Fibroblast of mammary gland (primary cell): ENCODE measurements at places on chromosomes 5 and 9.

DNA sequence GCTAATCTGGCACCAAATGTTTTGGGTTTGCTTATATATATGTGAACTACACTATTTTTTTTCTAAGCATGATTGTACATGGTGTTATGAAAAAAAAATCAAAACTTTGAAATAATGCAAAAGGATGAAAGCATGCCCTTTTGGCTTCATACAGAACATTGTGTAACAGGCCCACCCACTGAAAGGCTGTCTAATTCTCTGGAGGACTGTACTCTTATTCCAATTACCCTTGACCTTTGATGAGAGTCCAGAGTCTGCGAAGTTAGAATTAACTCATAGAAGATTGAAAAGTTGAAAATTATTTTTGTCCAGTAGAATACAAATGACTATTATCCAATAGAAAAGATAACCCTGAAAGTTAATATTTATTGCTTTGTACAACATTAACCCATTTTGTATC, 117.4 kb downstream of the ADAMTS12 start:
- DNase-seq, result peak; percentile 79

GRCh38 chr5:34011536-34011935, 3.7 kb upstream of the AMACR start:
- DNase-seq, result peak; percentile 82

DNA sequence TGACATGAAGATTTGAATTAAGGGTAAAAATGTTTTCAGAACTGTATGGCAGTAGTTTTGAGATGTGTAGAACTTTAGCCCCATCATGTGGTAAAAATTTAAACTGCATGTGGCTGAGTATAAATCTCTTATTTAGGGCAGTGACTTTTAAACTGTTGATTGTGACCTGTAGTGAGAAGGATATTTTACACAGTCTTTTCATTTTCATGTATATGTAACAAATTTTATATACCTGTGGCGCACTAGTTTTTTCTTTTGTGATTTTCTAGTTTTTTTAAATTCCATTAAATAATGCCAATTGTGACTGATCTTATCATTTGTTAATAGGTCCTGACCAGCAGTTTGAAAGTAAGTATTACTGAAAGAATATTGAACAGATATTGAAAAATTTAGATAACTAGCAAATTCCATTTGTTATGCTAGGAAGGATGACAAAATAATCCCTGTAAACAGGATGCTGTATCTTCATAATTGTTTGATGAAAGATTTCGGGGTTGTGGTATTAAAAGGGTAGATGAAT, 47.2 kb downstream of the GPBP1 start:
- DNase-seq, result peak; percentile 69

GRCh38 chr5:90191352-90192045, 218.1 kb downstream of the CETN3 start:
- DNase-seq, result no peak

- DNase-seq, result peak; percentile 15
Measured at GRCh38 chr9:107948086-107948485, 458.5 kb upstream of the KLF4 start.

DNA sequence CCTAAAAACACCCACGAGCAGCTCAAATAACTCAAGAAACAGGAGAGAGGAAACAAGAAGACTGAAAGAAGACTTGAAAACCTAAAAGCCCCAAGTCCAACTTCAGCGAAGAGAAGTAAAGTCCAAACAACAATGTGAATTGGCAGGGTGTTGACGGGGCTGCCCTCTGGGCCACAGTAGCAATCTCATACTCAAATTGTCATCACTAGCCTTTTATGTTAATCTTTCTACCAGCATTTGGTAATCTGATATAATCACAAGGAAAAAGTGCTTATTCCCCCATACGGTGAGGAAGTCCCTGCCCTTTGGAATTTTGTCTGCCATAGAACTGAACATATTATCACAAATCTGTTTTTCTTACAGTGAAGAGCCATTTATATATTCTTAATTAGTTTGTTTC, 51.5 kb upstream of the IFNE start:
- DNase-seq, result no peak

DNA sequence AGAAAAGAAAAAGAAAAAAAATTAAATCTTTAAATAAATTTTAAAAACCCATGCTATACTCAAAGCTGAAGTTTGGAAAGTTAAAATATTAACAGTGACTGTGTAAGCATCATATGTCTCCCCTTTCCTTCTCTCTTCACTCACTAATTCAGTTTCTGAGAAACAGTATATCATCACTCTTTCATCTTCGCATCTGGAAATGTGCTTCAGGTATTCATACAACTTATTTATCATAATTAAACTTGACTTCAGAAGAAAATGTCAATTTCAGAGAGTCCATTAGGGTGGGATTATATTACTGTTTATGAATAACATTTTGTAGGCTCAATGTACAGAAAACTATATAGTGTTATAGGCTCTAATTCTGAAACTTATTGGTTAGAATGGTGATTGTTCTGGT, 29.3 kb upstream of the TARS1 start:
- no peak for DNase-seq

- no peak for DNase-seq
Measured at GRCh38 chr9:135494791-135495559, 5.5 kb upstream of the MRPS2 start.

DNA sequence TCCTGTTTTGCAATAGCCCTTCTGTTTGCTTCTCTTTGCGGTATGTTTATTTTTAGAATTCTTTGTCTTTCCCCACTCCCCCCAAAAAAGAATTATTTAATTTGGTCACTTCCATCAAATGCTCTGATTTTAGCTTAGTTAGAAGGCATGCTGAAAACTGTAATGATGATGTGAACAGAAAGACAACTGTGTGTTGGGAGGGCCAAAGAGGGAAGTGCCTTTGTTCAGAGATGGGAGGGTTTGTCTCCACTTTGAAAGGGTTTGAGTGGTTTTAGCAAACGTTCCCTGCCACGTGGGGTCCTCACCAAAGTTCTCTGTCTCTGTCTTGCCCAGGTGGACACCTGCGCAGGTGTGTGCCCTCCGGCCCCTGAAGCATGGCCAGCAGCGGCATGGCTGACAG, 41.9 kb downstream of the SYK start:
- no peak for DNase-seq

DNA sequence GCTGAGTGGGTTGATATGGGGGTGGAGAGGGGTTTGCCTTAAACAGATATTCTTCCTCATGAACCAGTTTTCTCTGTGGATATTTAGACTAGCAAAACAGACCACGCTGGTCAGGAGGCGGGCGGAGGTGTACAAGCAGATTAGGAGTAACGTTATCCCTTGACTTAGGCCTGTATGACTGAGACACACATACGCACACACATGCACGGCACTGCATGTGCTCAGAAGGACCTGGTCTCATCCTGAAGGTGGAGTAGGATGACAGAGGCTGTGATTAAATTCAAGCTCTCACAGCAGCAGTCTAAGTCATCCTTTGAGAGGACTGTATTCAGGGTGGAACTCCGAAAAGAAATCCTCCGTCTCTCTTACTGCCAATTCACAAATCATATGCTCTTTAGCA, 209.7 kb downstream of the DIRAS2 start:
- no peak for DNase-seq

- DNase-seq, result no peak
Measured at GRCh38 chr5:52013523-52013922, 630.3 kb downstream of the ISL1 start.

DNA sequence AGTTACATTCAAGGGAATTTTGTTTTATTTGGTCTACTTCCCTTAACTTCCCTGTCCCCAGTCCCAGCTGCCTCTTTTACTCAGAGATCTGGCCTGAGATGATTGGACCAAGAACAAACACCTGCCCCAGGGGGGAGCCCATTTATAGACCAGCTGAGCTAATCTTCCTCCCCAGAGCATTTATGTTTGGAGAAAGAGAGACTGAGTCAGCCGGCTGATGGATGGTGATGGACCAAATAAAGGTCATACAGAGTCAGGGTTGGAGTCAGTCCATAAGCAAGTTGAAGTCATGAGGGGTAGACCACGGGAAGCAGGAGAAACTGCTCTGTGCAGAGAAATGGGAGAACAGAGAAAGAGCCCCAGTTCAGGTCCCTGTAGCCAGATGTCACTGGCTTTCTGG, 77.7 kb downstream of the TMEM174 start:
- peak; percentile 20 for DNase-seq

GRCh38 chr5:67451640-67452279, 255.2 kb upstream of the CD180 start:
- no peak for DNase-seq

DNA sequence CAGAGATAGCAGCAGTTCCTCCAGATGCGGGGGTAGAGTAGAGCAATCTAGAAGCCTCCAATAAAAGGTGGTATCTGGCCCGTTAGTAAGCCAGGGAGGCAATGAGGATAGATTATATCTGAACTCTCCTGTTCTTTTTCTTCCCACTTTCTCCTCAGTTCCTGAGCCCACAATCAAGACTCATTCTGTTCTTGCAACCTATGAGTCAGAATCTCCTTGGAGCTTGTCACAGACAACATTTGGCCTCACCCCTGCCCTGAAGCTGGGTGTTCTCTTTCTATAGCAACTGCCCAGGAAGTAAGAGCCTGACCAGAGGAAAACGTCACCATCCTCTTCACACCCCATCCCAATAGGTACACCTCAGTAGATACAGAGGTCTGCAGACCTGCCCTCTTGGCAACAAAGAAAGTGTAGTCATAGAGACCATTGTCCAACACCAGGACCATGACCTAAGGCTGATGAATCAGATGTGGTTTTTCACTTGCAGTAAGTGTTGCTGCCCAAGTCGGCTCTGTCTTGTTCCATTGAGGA, 76.3 kb upstream of the PCA3 start:
- DNase-seq, result peak; percentile 94

DNA sequence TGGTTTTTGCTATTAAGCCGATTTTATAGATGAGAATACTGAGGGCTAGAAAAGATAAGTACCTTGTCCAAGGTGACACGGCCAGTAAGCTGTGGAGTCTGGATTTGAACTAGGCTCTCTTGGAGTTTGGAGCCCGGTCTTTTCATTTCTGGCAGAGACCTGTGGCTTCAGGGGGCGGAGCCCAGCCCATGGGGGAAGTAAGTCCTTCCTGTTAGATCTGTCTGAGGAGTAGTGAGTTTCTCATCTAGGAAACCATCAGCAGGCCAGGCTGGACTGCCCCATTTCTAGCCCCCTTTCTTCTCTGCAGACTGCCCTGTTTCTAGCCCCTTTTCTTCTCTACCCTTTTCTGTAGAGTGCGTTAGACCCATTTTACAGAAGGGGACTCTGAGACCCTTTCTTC, 521 bp upstream of the PTGS1 start:
- no peak for DNase-seq

GRCh38 chr9:40927851-40928802, 200.4 kb downstream of the FOXD4L6 start:
- no peak for DNase-seq

- DNase-seq, result peak; percentile 56
Measured at GRCh38 chr5:16740811-16741392, 124.1 kb upstream of the RETREG1 start.

DNA sequence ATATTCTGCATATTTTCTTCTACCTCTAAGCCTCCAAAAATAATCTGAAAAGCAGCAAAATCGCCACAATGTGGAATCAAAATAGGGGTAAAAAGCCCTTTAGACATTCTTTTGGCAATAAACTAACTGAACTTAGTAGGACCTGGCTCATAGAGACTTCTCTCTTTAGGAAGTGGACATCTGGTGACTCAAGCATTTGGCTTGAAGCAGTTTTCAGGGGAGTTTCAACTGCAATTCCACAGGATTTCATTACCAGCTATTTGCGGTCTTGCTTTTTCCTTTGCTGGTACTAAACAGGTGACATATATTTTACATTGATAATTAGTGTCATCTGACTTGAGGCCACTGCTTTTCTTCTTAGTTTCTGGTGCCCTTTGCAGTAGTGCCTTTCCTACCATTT, 173.2 kb upstream of the FBN2 start:
- no peak for DNase-seq

DNA sequence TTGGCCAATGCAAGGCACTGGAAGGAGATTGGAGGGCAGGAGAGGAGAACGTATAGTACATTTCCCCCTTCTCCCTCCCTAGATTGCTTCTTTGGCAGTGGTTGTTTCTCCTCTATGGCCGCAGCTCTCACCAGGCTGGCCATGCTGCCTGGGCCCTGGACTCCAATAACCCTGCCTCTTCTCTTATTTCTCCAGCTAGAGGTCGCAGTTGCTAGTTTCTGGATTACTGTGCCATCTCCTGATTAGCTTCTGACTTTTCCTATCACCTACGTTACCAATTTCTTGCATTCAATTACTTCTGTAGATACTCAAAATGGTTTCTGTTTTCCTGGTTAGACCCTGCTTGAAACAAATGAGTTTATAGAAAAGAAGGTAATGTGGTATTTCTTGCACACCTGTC, 2.4 kb upstream of the MACIR start:
- DNase-seq, result no peak

DNA sequence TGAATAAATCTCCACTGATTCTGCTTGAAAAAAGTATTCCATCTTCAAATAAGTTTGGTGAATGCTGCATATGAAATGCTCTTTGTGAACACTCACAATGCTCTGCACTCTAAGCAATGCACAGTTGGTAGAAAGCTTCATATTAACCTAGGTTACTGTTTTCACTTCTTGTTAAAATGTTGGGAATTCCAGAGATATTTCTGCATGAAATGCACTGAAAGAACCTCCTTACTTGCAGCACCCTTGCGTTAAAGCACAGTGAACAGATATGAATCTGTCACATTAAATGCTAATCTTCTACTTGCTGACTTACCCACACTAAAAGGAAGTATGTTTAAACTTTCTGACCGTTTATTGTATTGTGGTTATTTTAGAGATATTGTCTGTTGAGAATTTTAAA, 584.1 kb upstream of the NUDT12 start:
- no peak for DNase-seq

- DNase-seq, result peak; percentile 75
Measured at GRCh38 chr9:125650271-125650737, 56.7 kb downstream of the MAPKAP1 start.

- peak; percentile 61 for DNase-seq
Measured at GRCh38 chr9:99127356-99128132, 22.6 kb downstream of the TGFBR1 start.

GRCh38 chr9:26650325-26650724, 242.3 kb downstream of the CAAP1 start:
- DNase-seq, result peak; percentile 0

DNA sequence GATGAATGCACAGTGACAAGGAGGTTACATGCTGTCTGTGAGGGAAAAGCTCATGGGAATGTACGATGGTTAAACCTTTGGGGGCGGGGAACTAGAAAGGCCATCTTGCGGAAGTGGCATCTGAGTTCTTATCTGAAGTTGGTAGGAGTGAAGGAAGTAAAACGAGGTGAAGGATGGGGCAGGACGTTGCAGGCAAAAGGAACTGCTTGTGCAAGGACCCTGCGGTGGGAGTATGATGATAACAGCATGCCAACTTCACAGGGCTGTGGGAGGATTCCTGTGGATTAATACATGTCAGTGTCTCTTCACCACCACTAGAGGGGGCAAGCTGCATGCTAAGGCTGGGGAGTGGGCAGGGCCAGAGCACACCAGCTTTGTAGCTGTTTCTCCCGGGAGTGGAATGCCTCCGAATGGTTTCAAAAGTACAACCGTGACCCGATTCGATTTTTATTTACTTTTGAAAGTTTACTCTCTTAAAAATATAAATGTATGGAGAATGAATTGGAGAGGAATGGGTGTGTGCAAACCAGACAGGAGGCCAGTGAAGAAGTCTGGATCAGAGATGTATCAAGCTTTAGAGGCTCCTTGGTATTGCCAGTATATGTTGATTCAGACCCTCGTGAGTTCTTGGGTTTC, 62.5 kb downstream of the CYFIP2 start:
- peak; percentile 77 for DNase-seq
